ENCODE measurements at places on chromosomes 3 and 15. TPM values are rescaled to one million over a fixed set of nuclear protein-coding genes. Genes with fewer than 3 reads are reported as not detected.
A peak's percentile ranks its signal among the peaks of the same experiment; 100 is the strongest.

DNA sequence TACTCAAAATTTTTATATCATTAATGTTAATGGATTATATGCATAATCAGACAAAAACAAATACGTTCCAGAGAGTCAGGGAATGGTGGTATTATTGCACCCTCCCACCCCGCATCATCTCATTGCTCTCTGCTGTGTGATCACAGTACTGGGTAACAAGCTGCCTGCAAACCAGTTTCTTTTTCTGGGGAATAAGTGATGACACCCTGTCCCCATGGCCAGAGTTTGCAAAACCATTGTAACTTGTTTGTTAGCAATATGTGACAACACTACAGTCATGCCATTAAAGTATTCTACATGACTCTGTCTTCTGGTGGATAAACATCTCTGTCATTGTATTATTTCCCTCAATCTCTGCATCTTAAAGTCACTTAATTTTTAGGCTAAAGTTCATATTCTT is 39.5 kb downstream of the ZBTB38 start:
- no peak for DNase-seq

DNA sequence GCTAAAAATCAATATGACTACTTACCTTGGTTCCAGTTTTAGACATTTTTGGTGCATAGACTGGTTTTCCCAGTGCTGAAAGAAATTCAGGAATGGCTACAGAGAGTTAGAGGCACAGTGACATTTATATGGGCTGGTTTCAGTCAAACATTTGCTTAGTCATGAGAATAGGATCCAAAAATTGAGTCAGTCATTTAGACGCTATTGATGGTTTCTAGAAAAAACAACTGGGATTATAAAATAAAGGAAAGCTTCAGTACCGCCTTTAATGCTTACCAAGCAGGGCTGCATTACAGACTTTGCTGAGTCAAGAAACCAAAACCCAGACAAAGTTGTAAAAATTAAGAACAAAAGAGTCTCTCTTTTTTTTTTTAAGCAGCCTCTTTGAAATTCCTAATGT is at the start of gene CRYGS:
Gene CRYGS (minus strand): TSS at position 100 of the 400 bp plus-strand sequence. CDS start 54 bp downstream, at position 46.
- DNase-seq, result no peak

GRCh38 chr3:74049444-74049843 is 424.7 kb upstream of the PDZRN3 start:
- DNase-seq, result no peak

DNA sequence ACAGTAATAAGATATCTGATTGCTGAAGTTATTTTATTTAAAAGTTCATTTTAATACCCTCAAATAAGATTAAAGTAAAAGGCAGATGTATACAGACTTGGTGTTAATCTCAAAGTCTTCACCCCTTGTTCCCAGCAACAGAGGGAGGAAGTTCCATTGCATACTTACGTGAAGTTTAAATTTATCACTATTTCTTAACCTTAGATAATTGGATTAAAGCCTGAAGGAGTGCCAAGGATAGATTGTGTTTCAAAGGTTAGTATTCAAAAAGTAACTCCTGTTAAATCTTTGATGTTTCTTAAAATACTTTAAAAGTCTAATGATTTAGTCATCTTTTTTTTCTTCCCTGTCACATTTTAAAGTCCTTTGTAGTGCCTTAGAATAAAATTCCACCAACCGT is 39.3 kb downstream of the ATP1B3 start:
- peak; percentile 20 for DNase-seq

- DNase-seq, result peak; percentile 73
These were observed 425 bp upstream of the FYTTD1 start for GRCh38 chr3:197749315-197749600.

- DNase-seq, result no peak
These were observed 39.9 kb downstream of the TPRA1 start for GRCh38 chr3:127550468-127551157.

WDR72 gene
- total RNA-seq, result not detected

- no peak for DNase-seq
These were observed 34.3 kb downstream of the UBXN7 start for GRCh38 chr3:196397941-196398340.

DNA sequence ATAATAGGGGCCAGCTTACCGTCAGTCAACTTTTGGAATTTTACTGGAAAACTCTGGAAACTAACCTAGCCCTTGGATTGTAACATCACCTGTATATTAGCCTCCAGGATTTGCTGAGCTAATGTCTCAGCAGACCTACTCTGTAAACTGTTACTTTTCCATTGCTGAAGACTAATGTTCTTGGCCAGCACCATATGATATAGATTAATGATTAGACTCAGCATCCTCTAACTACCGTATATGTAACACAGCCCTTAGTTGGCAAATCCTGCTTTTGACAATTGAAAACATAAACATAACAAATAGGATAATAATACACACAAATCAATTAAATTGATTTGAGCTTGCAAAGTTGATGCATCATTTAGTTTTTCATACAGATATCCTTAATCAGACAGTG is 26.6 kb upstream of the GBE1 start:
- no peak for DNase-seq

DNA sequence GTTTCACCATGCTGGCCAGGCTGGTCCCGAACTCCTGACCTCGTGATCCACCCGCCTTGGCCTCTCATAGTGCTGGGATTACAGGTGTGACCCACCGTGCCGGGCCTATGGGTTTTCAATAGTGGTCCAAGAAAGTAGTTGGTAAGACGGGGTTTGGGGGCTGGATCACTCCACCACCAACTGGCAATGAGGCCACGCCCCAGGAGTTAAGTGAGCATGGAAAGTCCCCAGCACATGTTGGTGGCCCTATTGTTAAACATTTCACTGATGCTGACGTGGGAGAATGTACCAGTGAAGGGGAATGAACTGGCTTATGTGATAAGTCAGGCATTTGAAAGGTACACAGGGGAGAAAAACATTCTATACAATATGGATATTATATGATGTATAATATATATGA is 80.4 kb downstream of the CHRD start:
- DNase-seq, result no peak

AGBL1 gene
- not detected for total RNA-seq

- no peak for DNase-seq
These were observed 1046.0 kb upstream of the NR2F2 start for GRCh38 chr15:95284492-95284891.

KIF23 gene
- 60.5 TPM for total RNA-seq

UBAP1L gene
- total RNA-seq, result 2.3 TPM

DNA sequence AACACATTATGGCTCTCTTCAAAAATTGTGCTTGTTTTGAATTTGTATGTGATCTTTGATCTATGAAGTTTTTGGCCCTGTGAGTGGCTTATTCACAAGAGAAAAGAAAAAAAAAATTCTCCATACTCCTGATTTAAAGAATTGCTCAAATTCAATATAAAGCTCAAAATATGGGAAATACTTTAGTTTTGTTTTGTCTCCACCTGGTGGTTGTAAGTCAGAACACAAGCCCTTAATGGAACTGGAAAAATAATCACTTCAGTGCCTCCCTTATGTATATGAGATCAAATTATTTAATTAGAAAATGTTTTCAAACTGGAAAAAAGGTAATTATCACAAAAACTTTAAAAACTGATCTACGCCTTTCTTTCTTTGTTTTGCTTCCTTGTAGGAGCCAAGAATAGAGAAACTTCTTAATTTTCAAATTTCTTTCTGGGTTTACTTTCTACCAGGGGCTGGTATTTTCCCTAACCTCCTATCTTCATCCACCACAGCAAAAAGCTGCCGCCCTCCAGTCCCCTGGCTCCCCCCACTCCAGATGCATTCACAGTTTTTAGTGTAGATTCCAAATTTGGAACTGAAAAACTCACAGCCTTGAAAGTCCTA is 50.6 kb downstream of the SERP1 start:
- peak; percentile 66 for DNase-seq

DNA sequence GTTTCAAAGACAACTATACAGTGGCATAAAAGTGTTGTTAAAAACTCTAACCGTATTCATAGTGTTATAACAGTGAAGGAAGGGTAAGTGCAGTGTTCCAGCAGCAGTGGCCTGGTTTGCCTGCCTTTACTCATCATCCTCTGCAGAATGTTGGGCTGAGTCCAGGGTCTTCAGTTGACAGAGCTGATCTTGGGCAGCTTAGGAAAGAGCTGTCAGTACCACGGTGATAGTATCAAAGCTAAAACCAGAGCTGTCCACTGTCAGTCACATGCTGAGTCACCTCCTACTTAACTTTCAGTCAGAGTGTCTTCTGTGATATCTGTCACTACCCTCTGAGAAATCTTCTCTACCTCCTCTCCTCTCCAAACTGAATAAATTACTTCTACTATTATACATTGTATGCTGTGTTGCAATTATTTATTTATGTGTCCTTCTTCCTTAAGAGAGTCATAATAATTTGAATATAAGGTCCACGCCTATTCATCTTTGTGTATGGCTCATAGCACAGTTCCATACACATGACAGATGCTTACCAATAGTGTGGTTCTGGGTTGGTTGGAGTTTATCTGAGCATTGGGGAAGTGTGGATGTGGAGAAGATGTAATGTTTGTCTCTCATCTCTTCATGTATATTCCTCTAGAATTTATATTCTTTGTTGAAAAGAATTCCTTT is 242.1 kb downstream of the ZIC1 start:
- DNase-seq, result no peak

INAFM2 gene
- total RNA-seq, result 11.9 TPM

DNA sequence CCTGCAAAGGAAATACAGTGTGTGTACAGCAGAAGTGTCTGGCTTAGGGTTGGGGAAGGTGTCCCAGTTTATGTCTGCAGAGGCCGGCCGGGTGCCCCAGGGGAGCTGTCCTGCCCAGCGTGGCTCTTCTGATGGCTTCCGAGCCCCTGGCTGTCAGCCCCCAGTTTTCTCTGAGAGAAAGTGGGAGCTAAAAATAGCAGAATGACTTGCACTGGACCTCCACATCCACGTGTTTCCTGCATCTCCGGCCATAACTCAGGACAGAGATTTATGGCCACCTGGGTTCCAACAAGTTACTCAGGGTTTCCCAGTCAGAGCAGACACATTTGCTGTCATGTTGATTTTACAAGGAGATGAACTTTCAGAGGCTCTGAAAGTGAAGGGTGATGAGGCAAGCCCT is 192.0 kb downstream of the ATP10A start:
- no peak for DNase-seq

CAMP gene
- not detected for total RNA-seq

GRCh38 chr3:183638101-183638852 is 2.9 kb downstream of the KLHL24 start:
- DNase-seq, result no peak

ADAMTS9 gene
- total RNA-seq, result 1.9 TPM

GCSAM gene
- total RNA-seq, result not detected

GRCh38 chr3:140906785-140907184 is 34.9 kb upstream of the SLC25A36 start:
- DNase-seq, result no peak

TPRA1 gene
- total RNA-seq, result 26.4 TPM

PPIB gene
- total RNA-seq, result 654 TPM

GRCh38 chr3:108914774-108915641 is 38.7 kb downstream of the GUCA1C start:
- DNase-seq, result peak; percentile 40

DNA sequence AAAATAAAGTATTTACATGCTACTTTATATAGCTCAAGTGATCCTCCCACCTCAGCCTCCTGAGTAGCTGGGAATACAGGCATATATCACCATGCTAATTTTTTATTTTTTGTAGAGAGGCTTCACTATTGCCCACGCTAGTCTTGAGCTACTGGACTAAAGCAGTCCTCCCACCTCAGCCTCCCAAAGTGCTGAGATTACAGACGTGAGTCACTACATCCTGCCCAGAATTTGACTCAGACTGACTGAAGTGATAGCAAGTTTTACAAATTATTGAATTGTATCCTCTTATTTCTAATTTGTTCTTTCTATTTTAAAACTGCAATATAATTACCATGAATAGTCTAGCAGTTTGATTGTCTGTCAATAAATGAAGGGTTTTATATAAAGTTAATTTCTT is 210.3 kb upstream of the CGNL1 start:
- DNase-seq, result no peak

DNA sequence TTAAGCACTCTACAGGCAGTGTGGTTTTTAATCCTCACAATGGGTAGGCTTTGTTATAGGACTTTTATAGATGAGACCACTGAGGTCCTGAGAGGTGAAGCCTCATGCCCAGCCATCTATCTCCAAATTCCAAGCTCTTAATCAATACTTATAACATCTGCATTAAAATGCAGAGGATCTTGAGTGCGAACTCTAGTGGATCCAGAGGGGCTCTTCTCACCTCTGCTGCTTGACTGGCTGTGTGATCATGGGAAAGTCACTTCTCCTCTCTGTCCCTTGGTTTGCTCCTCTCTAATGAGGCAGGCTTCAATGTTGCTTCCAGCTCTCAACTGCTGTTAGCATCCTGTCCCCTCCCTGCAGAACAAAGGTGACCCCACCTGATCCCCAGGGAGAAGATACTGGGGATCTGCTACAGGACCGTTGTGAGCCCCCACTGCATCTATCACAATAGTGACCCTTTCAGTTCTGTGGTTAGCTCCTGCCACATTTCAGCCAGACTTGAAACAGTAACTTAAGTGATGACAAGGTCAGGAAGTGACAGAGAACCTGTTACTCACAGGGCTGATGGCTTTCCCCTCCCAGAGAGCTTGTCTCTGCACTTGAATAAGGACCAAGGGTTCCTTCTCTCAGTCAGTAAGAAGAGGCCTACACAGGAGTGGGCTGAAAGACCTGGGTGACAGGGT is 1.3 kb downstream of the SLC27A2 start:
- DNase-seq, result no peak

MYO1E gene
- 107 TPM for total RNA-seq

SCN11A gene
- total RNA-seq, result under 0.01 TPM

DNA sequence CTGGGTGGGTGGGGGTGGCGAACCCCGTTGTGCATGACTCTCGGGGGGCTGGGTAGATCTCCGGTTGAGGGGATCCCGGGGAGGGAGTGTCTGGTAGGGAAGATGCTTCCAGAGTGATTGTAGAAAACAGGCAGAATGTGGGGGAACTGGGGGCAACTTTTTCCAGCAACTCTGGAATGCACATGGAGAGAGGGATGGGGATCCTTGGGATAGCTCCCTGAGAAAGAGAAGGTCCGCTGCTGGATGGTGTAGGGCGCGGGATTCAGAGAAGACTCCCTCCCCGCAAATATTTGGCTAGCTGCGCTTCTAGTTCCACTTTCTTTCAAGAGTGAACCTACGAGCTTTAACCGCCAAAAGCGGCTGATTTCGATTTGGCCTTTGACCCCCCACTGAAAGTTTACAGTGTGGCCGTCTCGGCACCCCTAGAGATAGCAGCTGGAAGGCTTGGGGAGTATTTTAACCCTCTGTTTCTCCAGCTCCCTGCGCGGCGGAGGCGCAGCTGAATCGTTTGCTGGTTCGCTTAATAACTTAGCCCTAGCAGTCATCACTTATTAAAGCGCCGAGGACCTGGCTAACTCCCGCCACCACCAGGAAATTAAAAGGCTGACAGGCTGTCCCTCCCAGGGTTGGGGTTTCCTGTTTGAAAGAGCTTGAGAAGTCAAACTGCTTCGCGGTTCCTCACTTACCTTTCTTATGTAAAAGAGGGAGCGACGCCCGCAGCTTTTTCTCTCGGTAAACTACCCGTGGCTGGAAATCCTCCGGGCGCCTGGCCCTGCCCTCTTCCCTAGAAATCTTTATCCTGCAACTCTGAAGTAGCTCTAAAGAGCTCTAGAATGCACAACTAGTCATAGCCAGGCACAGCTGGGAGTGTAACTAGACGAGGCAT is 1.2 kb downstream of the PHLDB2 start:
- peak; percentile 91 for DNase-seq
